ENCODE measurements at places on chromosomes 13 and 19. TPM values are rescaled to one million over a fixed set of nuclear protein-coding genes. Genes with fewer than 3 reads are reported as not detected.

The FCER2 gene
- polyA plus RNA-seq = not detected

The CEACAM16 gene
- polyA plus RNA-seq = not detected

The SIGLEC14 gene
- polyA plus RNA-seq = 0.60 TPM

The TM9SF2 gene
- 189 TPM for polyA plus RNA-seq

The ZNF497 gene
- 6.2 TPM for polyA plus RNA-seq

The PPP1R13L gene
- 6.1 TPM for polyA plus RNA-seq

The C5AR1 gene
- polyA plus RNA-seq = 7.1 TPM

The RNF225 gene
- polyA plus RNA-seq = not detected

The SPRY2 gene
- polyA plus RNA-seq = 61.7 TPM

The DHDH gene
- 7.0 TPM for polyA plus RNA-seq

The ZIK1 gene
- 20.8 TPM for polyA plus RNA-seq

The PALM gene
- polyA plus RNA-seq = 111 TPM

The LIM2 gene
- polyA plus RNA-seq = 0.80 TPM

The PSG5 gene
- polyA plus RNA-seq = not detected

The KDM4B gene
- 20.1 TPM for polyA plus RNA-seq

The SLC25A41 gene
- polyA plus RNA-seq = 1.6 TPM

The TMC4 gene
- 29.2 TPM for polyA plus RNA-seq

The FCAR gene
- 0.68 TPM for polyA plus RNA-seq

The OR4F17 gene
- not detected for polyA plus RNA-seq

The SIGLEC5 gene
- polyA plus RNA-seq = not detected

The SLC10A2 gene
- 0.58 TPM for polyA plus RNA-seq

The ZNF383 gene
- polyA plus RNA-seq = 11.4 TPM

The TFDP1 gene
- polyA plus RNA-seq = 99.4 TPM

The C19orf38 gene
- polyA plus RNA-seq = 1.3 TPM

The ZSCAN4 gene
- 0.08 TPM for polyA plus RNA-seq

The TEX26 gene
- 2.9 TPM for polyA plus RNA-seq

The ZNF675 gene
- polyA plus RNA-seq = 19.0 TPM

The RLN3 gene
- polyA plus RNA-seq = not detected

The IRS2 gene
- polyA plus RNA-seq = 15.9 TPM

All from renal cortex interstitium (tissue), 15 donors.